GM13977 (cell line): ENCODE measurements at places on chromosomes 7 and 10.

DNA sequence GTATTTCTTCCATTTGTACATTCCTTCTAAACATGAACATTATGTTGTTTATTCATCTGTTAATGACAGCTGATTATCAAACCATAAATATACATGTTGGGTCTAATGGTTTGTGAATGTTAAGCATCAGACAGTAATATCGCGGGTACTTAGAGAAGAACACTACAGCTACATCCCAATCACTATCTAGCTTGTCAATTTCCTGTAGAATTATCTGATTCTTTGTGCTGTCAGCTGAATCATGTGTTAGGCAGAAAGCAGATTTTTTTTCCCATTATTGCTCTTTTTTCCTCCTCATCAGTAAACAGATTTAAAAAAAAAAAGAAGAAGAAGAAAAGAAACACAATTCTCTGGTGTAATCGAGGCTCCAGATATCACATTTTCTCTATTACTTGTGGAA lies 183.6 kb upstream of the CTBP2 start:
- DNase-seq: no peak

DNA sequence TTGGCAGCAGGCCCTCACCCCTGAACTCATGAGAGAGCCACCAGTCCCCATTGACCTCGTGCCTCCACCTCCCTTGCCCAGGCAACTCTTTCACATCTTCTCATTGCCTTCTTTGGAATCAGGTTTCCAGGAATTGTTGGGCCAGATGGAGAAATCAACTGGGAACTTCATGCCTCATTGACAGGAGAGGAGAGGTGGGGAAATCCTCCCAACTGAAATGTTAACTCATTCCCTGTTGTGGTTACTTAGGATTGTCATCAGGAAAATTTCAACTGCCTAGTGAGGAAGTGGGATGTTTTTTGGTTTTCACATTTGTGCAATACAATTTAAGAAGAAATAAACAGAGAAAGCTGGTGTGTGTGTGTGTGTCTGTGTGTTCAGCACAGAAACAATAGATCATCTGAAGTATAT lies 106.6 kb upstream of the INHBA start:
- no peak for DNase-seq

GRCh38 chr7:69747144-69747543 lies 148.9 kb downstream of the AUTS2 start:
- no peak for DNase-seq

DNA sequence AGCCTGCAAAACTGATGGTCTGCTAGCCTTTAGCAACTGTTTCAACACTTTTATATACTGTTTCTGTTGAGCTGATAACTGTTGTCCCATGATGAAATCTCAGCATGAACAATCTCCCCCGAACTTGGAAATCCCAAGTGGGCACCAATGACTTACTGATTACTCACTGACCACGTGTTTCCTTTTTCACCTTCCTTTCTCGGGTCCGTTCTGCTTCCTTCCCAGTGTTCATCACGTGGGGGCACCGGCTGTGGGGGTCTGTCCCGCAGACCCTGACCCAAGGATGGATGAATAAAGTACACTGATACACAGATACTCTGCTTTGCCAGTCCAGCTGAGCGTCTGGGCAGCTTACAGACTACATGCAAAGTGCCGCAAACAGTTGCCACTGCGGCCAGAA lies 39.0 kb upstream of the RASGEF1A start:
- no peak for DNase-seq
